ENCODE measurements at places on chromosomes 6 and 20. TPM values are rescaled to one million over a fixed set of nuclear protein-coding genes. Genes with fewer than 3 reads are reported as not detected.

GRCh38 chr20:18901980-18902737 is 88.6 kb downstream of the SCP2D1 start:
- no peak for DNase-seq

GRCh38 chr6:10151144-10151915 is 263.5 kb downstream of the TFAP2A start:
- no peak for DNase-seq

- DNase-seq, result no peak
Measured at GRCh38 chr6:170434117-170434820, 118.8 kb downstream of the PSMB1 start.

DNA sequence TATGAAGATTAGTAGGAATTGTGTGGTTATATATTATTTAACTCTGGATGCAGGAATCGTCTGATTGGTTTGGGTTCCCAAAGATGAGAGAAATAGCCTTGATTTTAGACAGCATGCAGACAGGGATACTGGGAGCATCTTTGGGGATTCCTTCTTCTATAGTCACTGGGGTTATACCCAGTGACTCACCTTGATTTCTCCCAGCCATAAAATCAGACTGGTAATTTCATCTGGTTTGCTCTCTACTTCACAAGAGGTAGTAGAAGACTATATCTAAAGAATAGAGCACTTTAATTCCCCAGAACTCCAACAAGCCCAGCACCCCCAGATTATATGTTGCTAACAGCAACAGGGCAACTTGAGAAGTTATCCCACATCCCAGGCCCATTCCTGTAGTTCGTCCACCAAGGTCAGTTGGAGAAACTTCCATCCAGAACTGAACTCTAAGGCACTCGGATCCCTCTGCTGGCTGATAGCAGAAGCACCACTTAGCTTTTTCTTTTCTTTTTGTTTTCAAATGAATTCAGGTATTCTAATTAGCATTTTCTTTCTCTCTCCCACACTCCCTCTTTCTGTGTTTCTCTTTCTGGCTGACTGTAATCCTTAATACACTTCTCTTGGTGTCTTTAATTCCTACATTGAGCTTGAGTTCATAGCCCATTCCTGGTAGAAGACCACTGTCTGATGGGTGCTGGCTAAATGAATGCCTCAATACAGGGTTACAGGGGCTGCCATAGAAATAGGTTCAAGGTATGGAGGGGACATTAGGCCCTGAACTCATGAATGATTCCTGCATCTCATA is 20.4 kb upstream of the EFHC1 start:
- DNase-seq, result no peak

IP6K3 gene
- total RNA-seq, result 44.2 TPM

Measured in Right ventricle myocardium superior (tissue), 1 donor.